ENCODE measurements at places on chromosomes 11 and 22. TPM values are rescaled to one million over a fixed set of nuclear protein-coding genes. Genes with fewer than 3 reads are reported as not detected.

Gene GGT1
- total RNA-seq: 1.1 TPM

Gene GP1BB
- 19.0 TPM for total RNA-seq

Gene KRTAP5-1
- total RNA-seq: not detected

Gene HORMAD2
- not detected for total RNA-seq

Gene TRIM22
- 13.4 TPM for total RNA-seq

Gene FOXRED2
- 11.4 TPM for total RNA-seq

All from tongue (tissue), 3 donors.